ENCODE measurements at places on chromosomes 12 and 14.

GRCh38 chr12:94590428-94590827 is 59.9 kb downstream of the TMCC3 start:
- peak; percentile 51 for DNase-seq

- DNase-seq: peak; percentile 84
Measured at GRCh38 chr12:90936230-90937005, 18.6 kb downstream of the CCER1 start.

DNA sequence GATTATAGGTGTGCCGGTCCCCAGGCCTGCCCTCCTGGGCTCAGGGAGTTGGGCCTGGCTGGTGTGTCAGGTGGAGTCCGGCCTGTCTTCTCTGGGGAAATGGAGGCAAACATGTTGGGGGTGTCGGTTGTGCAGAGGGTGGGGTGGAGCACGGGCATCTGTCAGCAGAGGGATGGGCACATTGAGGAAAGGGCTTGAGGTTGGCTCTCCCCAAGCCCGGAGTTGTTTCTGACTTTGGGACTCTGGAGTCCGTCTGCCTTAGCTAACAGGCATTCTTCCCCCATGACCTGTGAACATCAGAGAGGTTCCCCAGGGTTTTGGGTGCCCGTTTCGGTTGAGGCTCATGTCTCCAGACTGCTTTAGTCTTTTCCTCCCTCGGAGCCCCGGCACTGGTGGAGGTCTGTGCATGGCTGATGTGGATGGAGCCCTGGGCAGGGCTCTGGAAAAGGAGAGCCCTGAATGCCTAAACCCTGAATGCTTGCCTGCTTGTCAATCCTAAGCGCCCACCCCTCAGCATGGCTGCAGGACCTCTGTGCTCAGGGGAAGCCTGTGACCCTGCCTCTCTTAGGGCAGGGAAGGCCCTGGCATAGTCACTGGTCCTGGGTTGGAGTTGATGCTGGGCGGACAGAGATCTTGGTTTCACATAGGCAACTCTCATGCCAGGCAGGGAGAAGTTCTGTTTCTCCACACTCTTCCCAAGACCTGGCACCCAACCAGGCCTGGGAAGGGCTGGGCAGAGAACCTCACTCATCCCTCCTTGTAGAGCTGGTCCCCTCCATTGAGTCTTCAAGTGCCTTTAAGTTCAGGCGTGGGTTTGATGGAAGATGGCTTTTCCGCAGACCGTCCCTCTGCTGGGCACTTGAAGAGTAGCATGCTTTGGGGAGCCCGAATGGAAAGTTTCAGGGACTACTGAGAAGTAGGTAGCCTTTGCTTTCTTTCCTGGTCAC is 12.9 kb downstream of the NYNRIN start:
- peak; percentile 66 for DNase-seq

GRCh38 chr12:12983420-12984035 is 16.5 kb downstream of the HEBP1 start:
- DNase-seq: no peak

GRCh38 chr14:102828151-102828550 is 50.9 kb downstream of the TRAF3 start:
- DNase-seq: no peak

DNA sequence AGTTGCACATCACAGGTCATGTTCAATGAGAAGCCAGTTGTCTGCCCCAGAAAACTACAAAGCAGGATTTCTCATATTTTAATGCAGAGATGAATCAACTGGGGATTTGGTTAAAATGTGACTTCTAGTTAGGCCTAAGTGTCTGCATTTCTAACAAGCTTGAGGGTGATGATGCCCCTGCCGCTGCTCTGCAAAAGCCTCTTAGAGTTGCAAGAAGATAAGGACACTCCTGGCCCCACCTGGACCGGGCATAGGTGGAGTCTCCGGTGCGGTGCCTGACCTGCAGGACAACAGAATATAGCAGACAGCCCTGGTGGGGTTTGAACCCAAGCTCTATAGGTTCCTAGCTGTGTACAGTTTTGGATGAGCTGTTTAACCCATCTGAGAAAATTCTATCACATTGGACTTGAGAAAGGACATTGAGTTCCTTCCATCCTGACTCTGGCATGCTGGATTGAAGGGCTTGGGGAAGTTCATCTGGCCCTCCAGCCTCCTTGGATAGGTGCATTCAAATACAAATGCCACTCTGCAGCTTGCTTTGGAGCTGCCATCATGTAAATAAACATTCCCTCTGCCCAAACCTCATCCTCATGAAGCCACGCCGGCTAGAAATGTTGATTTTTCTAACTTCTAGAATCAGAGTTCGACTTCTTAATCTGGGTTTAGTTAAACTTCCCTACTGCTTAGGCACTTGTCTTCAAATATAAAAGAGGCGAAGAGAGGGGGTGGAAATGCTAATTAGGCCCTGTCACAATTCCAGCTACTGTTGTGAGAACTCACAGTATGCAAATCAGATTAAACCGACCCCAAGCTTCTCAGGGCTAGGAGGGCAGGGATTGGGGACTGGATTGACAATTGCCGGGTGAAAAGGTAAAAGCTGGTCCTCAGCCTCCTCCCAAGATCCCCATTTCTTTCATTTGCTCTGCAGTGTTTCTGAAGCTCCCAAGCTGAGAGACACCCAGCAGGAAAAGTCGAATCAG is 1225.6 kb downstream of the VRK1 start:
- peak; percentile 13 for DNase-seq

DNA sequence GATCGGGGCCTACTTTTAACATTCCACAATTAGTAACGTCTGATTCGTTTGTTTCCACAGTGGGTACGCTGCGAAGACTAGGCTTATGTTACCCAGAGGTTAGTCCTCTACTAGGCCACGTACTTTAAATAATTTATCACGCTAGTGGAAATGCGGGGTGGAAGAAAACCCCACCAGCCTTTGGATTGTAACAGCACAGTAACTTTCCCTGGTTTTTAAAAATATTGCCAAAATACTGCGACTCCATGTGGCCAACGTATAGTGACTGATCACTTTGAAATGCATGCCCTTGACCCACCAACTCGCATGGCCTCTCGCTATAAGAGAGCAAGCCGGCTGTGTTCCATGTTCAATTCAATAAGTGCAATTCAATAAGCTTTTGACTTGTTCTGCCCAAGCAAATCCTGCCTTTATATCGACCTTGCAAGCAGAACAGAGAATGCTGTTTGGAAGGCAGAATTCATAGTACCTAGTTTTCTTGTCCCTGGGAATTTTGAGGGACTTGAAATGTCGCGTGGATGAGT is 882 bp upstream of the GTF2A1 start:
- DNase-seq: no peak

DNA sequence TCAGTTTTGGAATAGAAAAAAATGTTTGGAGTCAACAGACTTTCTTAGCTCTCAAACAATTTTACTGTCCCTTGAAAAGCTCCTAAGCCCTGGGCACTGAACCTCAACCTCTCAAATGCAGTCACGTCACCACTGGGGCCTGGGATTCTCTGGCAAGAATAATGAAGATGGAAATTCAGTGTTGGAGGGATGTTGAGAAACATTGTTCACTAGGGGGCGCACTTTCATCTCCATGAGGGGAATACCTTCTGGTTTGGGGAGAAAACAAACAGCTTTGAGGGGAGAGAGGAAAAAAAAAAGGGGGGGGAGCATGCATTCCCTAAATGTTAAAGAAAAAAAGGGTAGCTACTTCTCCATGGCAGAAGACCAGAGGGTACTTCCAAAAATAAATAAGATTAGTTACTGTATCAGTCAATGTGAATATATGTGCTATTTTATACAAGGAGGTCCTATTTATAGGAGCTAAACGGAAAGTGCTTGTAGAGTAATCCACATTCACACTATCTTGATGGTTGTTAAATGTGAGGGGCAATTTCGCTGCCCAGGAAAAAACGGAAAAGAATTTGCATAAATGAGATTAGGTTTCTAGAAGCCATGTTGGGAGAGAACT is 5.8 kb upstream of the TBPL2 start:
- peak; percentile 81 for DNase-seq

DNA sequence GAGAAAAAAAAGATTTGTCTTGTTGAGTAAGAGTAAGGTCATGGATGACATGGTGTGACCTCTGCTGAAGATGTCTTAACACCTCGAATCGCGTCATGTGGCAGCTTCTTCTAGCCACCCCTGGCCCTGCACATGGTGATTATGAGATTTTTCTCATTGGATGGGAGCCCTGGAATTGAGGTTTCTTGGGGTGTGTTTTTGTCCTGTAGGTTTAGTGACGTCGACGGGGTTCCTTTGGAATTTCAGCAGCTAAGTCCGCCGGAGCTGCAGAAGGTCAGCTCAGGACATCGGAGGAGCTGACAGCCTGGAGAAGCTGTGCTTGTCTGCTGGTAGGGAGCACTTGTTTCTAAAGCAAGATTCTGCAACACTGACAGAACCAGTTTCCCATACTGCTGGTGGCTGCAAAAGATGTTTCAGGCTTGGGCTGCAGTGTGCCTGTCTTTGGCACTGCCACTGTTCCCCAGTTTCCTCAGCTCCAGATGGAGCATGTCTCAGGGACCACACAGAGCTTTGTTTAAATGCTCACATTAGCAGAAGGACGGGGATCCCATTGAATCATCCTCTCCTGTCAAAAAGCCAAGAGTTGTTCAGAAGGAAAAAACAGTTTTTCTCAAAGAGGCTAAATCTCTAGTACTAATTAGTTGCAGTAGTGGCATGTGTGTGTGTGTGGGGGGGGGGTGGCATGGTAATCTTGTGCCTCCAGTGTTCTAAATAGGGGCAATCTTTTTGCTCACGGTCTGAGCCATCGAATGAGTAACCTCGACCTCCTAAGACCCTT is 5.2 kb upstream of the FOS start:
- DNase-seq: peak; percentile 54

DNA sequence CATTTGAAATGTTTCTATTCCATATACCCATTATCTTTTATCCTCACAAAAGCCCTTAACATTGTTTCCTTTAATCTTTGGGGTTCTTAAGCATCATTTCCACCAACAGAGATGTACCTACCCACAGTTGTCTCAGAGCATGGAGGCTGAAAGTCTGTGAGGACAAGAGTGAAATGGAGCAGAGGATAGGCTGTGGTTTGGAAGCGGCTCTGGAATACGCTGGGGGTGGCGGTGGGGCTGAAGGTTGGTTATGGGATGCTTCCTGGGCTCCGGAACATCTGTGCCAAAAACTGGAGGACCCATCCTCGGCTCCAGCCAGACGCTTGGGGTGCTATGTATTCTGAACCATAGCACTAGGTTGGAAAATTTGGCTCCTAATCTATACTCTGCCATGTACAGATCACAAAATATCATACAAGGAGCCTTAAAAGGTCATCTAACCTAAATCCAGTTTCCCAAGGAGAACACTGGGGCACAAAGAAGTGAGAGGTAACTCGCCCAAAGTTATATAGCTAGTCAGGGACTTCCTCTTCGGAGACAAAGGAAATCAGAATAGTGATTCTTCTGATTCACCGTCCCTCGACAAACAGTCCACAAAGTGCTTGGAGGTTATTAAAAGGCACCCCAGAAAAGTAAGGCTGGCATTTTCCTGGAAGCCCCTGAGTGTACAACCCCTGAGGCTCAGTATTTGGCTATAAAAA is 2.5 kb downstream of the PPP1R3E start:
- no peak for DNase-seq

DNA sequence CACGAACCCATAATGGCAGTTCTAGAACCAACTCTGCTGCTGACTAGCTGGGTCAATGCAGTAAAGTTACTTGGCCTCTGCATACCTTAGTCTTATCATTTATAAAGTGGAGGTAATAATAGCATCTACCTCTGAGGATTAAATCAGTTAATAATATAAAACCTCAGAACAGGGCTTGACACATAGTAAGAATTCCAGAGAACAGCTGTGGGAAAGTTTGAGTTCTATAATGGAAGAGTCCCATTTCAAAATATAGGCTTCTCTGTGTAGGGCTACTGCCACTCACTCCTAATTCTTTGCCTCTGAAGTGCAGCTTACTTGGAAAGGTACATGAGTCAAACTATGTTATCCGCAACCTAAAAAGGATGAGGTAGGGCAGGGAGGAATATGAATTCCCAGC is 269.2 kb upstream of the PRKD1 start:
- DNase-seq: no peak

DNA sequence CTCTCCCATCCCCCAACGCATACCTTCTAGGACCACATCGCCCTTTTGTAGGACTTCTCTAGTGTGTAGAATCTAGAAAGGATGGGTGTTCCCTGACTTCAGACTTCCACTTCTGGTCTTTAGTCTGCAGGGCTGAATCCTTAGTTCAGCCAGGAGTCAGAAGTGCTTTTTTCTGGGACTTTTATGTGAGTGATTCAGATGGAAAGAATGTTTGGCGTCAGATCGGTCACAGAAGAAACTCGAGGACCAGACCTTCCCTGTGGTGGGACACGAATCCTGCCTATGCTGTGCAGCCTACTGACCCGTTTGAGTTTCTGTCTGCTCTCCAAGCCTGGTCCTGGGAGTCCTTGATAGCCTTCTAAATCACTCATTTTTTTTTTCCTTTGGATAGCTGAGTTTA is 165.4 kb upstream of the SSTR1 start:
- DNase-seq: peak; percentile 53

DNA sequence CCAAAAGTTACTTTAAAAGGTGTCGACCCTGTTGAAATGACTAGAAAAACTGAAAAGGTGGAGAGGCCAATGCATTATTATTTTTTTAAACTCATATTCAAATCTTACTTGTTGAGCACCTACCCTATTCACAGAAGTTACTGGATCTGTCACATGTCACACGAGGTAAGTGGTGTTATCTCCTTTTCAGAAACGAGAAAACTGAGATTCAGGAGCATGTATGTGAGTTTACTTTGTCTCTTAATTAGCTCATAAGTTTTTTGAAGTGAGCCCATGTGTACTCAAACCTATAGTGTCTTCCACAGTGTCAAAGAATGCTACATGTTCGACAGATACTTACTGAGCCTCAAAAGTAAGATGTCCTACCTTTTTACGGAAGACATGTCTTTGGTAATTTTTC is 81.8 kb upstream of the EGLN3 start:
- DNase-seq: no peak

All from ELF-1 (cell line).